ENCODE measurements at places on chromosomes 16 and 17.

- DNase-seq, result no peak
Measured at GRCh38 chr17:60277258-60277657, 114.7 kb downstream of the USP32 start.

DNA sequence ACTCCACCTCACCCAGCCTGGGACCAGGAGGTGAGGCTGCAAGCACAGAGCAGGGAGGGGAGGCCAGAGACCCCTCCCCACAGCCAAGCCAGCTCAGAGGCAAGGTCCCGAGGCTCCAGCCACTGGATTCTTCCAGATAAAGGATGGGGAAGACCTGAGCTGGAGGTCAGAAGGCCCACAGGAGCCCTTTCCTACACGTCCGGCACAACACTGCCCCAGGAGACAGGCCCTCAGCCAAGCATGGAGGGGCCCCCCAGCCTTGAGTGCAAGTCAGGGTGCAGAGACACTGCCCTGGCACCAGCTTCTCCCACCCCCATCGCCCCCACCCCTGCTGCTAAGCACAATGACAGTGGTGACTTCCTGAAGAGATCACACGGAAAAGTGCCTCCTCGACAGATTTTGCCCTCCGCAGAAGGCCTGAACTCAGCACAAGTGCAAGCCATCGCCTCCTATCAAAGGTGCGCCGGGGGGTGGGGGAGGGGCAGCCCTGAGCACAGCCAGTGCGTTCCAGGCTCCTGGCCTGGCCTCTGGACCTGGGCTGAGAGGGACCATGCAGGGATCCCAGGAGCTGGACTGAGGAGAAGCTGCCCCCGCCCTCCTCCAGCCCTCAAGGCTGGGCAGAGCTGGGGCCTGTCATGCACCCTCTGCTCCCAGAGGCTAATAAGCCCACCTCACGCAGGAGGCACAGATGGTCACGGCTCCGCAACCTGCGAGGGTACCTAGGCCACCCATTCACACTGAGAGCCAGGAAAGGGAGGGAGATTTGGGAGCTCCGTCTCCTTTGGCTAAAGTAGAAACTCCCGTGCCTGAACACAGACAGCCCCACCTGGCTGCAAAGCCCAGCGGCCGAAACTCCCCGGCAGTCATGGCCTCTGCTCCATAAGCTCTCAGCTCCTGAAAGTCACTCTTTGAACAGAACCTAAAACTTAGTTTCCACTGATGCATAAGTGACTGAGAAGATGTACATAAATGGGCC lies 2.7 kb downstream of the MAFG start:
- no peak for DNase-seq

GRCh38 chr17:38628441-38628840 lies 22.7 kb upstream of the SRCIN1 start:
- DNase-seq, result no peak

GRCh38 chr17:39981207-39981741 lies 667 bp downstream of the PSMD3 start:
- DNase-seq, result no peak

GRCh38 chr17:12127177-12127576 lies 106.5 kb downstream of the MAP2K4 start:
- no peak for DNase-seq

DNA sequence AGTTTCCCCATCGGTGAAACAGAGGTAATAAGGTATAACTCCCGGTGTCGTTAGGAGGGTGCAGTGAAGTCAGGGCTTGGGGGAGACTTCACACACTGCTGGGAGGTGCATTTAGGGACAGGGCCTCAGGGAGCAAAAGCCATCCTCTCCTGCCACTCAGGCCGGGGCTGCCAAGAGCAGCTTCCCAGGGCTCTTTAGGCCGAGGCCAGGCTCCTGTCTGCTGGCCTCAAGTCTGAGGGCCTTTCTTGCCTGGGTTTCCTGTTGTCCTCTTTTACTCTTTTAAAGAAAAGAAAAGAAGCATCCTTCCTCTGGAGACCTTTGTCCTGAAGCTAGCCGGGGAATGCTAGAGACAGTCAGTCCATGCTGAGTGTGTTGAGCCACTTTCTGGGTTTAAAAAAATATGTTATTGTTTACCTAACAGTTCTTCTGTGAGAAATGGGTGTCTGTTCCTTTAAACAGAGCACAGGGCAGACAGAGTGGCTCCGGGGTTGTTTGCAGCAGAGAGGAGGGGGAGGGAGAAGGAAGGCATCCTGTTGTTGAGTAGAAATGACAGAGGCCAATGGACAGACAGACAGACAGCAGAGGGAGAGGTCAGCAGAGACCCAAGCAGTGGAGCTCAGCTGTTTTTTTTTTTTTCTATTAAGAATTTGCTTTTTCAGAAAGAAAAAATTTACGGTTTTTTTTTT lies 79.1 kb downstream of the C17orf67 start:
- no peak for DNase-seq

DNA sequence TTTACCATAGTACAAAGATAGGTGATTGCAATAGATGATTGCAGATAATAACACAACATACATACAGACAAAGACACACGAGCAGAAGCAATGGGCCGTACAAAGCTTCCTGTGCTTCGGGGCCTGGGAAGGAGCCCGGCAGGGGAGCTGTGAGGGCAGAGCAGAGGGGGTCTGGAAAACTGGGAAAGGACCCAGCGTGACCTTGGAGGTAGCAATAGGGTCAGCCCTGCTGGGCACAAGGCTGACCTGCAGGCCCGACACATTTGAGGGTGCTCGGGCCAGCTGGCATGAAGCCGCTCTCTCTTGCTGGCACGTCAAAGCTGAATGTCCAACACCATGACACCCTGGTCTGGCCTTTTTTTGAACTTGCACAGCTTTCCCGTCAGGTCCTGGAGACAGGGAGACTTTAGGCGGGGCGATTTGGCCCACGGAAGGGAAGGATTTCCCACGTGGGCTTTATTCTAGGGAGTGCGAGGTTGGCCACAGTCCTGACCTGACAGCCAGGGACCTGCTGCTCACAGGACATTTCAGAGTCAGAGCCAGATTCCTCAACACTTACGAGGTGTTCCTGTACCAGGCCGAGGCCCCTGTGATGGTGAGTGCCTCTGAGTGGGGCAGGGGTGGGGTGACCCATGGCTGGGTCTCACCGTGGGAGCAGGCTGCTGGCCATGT lies 83.2 kb downstream of the NTN1 start:
- no peak for DNase-seq

GRCh38 chr16:24471561-24472350 lies 67.6 kb upstream of the RBBP6 start:
- DNase-seq, result no peak

GRCh38 chr17:21397341-21398190 lies 21.4 kb downstream of the KCNJ12 start:
- no peak for DNase-seq

- DNase-seq, result no peak
Measured at GRCh38 chr17:57402681-57403180, 146.4 kb downstream of the MSI2 start.

DNA sequence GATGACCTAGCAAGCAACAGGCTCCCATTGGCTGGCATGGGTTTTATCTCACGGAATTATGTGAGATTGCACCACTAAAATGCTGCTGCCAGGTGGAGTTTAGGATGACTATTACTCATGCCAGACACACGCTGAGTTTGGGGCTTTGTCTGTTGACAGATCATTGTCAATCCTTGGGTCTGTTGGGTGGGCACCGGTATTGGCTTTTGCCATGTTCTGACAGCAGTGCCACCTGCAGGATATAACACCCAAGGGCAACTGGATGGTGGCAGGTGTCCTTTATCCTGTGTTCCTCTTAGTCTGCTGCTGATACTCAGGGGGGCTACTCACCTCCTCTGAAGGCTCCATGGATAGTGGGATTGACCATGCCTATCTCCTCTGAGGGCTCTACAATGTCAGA lies 221.6 kb upstream of the DYNLRB2 start:
- DNase-seq, result no peak

- DNase-seq, result no peak
Measured at GRCh38 chr17:12134587-12134986, 113.9 kb downstream of the MAP2K4 start.

- no peak for DNase-seq
Measured at GRCh38 chr17:82461827-82462524, 3.4 kb downstream of the NARF start.

GRCh38 chr17:38402897-38403296 lies 25.4 kb upstream of the ARHGAP23 start:
- no peak for DNase-seq

DNA sequence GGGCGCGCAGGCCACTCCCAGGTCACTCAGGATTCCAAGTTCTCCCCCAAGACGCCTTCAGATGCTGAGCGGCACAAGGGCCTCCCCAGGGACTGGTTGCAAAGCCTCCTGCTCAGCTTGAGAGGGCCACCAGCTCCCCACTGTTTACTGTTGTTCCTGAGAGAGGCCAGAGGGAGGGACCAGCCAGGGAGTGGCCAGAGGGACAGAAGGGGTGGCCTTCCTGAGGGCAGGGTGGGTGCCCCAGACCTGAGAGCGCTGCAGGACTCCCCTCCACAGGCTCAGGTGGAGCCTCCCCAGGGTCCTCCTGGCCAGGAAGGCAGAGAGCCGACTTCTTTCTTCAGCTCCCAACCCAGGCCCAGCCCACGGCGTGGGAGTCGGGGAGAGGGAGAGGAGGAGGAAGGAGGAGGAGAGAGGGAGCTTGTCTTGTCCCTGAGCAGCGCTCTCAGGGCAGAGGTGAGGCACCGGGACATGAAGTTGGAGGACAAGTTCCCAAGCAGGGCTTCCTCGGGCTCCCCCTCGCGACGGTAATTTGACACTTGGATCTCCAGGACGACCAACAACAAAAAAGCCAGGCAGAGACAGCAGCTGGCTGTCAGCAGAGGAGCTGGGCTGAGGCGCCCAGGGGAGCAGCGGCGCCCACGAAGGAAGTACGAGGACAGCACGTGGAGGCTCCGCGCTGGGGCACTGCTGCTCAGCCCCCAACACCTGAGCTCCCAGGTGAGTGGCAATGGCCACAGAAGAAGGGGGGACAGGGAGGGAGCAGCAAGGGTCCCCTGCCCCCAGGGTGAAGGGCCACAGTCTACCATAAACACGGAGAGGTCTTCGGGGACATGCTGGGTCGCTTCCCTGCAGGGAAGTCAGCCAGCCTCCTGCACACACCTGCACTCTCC lies 497 bp downstream of the SMIM5 start:
- DNase-seq, result peak; percentile 58

GRCh38 chr16:85436636-85437165 lies 176.4 kb upstream of the GSE1 start:
- DNase-seq, result no peak

- no peak for DNase-seq
Measured at GRCh38 chr16:25941800-25942499, 250.2 kb downstream of the HS3ST4 start.

- no peak for DNase-seq
Measured at GRCh38 chr17:78082988-78083387, 45.6 kb downstream of the TMC6 start.

DNA sequence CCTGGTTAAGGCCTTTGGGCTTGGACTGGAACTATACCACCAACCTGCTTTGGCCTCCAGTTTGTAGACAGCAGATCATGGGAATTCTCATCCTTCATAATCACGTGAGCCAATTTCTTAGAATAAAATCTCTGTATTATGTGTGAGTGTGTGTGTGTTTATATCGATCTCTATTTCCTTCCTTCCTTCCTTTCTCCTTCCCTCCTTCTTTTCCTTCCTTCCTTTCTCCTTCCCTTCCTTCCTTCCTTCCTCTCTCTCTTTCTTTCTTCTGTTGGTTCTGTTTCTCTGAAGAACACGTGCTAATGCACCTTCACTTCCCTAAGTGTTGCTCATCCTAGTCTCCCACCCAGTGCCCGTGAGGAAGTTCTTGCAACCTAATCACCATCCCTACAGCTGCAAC lies 35.5 kb upstream of the PHB1 start:
- DNase-seq, result no peak

DNA sequence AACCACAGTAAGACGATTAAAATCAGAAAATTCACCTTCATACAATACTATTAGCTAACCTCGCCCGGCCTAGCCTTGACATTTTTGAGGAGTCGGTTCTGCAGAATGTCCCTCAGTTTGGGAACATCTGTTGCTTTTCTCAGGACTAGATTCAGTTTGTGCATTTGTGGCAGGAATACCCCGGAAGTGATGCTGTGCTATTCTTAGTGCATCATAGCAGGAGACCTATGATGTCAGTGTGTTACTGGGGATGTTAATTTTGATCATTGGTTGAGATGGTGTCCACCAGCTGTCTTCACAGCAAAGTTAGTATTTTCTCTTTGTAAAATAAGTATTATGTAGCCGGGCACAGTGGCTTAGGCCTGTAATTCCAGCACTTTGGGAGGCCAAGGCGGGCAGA lies 21.5 kb upstream of the HELZ start:
- no peak for DNase-seq

GRCh38 chr16:74450236-74450635 lies 29.0 kb upstream of the CLEC18B start:
- no peak for DNase-seq

DNA sequence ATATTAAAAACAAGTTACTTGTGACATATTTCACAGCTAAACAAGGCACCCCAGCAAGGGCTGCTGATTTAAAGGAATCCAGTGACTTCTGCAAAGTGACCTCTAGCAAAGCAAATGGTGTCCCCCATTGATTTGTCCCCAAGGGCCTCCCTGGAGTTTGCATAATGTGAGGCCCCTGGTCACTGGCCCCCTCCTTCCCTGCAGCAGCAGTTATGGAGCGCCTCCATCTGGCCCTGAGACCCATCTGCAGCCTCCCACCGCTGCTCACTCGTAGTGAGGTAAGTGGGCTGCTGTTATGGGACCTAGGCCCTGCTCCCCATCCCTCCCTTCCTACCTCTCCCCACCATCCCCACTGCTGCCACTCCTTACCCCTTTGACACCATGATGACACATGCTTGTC lies 19.6 kb upstream of the EEF2K start:
- no peak for DNase-seq

DNA sequence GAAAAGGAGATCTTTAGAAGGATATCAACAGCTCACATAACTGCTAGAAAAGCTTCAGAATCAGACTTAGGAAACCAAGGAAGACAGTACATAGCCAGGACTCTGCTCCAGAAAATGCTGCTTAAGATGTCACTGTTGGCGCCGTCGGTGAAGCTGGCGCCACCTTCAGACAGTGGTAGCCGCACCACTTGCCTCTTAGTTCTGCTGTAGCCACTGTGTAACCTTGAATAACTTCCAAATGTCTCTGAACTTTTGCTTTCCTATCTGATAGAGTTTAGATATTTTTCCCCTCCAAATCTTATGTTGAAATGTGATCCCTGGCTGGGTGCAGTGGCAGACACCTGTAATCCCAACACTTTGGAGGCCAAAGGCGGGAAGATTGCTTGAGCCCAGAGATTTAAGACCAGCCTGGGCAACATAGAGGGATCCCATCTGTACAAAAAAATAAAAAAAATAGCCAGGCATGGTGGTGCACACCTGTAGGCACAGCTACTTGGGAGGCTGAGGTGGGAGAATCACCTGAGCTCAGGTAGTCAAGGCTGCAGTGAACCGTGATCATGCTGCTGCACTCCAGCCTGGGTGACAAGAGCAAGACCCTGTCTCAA lies 6.3 kb upstream of the USP31 start:
- peak; percentile 29 for DNase-seq
